Hepatocyte (in vitro differentiated cells): ENCODE measurements at places on chromosomes 7 and 10. TPM values are rescaled to one million over a fixed set of nuclear protein-coding genes. Genes with fewer than 3 reads are reported as not detected.

- peak; percentile 98 for DNase-seq
These were observed 24.3 kb downstream of the DDIT4 start for GRCh38 chr10:72297805-72298591.

RTKN2 gene
- total RNA-seq, result 5.3 and 6.6 TPM in 2 replicates

DNA sequence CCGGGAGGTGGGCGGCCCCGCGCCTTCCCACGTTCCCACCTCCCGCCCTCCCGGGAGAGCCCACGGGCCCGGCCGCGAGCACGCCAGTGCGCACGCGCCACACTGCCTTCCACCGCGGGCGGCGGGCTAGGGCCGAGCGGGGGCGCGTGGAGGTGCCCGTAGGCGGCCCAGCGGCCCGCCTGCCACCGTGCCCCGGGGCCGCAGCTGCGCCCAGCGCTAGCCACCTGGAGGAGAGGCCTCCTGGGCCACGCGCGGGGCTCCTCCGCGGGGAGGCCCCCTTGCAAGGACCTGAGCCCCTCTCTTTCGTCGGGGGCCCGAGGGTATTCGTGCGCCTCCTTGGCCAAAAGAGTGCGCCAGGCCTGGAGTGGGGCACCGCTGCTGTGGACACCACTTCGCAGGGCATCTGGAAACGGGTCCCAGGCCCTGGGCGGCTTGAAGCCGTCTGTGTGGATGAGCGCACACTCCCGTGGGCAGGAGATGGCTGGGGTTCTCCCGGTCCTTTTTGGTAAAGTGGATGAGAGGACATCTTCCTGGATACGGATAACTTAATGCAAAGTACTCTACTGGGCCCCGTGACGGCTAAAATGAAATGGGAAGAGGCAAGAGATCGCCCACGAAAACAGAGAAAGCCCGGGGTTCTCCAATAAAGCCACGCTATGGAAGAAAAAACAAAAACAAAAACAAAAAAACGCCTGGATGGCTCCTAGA lies 9.0 kb upstream of the EBF3 start:
- DNase-seq, result no peak

GRCh38 chr7:132709971-132710567 lies 133.8 kb upstream of the PLXNA4 start:
- peak; percentile 19 for DNase-seq

GRCh38 chr7:135748770-135749169 lies at the start of gene FAM180A:
FAM180A (minus strand) TSS chr7:135748813; CDS start chr7:135748580, 233 bp downstream.
- DNase-seq, result no peak

GRCh38 chr7:34982371-34983019 lies 54.8 kb downstream of the DPY19L1 start:
- DNase-seq, result no peak

- no peak for DNase-seq
These were observed 130.0 kb upstream of the TMEM72 start for GRCh38 chr10:44781131-44781530.

OPN1SW gene
- not detected in 2 replicates for total RNA-seq

DNA sequence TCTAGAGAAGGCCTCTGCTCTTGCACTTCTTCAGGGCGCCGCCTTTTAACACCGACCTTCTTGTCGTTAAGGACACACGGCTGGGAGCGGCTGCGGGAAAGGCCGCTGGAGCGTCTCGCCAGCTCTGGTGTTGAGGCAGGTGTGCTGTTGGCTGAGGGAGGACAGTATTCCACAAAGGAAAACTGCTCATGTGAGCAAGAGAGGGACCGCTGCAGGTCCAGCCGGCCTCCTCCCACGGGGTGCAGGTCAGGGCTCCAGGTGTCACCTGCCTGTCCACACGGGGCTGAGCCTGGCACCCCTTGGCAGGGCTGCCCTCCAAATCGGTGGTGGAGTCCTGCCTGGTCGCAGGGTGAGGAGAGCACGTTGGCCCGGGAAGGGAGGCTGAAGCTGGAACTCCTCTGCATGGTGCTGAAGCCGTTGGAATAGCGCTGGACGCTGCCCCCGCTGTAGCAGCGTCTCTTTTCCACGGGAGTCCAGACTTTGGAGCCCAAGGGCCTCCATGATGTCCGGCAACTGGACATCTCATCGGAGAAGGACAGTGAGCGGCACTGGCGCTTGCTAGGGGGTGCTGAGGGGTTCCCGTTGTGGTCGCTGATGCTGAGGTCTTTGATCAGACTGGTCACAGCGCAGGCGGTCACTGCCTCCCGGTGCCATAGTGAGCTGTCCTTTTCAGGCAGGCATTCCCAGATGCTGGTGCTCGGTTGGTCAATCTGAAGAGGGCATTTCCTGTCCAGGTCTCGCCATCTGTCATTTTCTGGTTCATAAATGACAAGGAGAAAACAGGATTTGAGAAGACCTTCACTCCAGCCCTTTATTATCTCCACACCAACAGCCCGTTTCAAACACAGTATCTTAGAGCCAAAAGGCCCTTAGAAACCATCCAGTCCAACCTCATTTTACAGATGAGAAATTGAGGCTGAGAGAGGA lies 62.3 kb downstream of the FAM53B start:
- DNase-seq, result no peak

DCLRE1C gene
- total RNA-seq, result 7.8 and 11.8 TPM in 2 replicates

DNA sequence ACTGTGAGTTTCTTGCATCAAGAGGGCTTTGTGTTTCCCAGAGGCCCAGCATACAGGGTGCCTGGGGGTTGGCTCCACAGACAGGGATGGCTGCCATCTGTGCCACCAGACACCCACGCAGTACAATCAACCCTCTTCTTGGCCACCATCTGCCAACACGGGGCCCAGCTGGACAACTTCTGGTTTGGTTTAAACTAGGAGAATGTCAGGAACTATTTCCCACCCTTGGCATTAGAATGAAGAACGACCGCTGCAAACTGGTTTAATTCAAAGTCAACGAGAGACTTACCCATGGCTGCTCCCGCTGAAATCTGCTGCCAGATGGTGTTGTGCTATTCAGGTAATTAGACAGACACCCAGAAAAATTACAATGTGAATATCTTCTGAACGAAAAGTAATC lies 27.8 kb downstream of the NMT2 start:
- DNase-seq, result no peak

- no peak for DNase-seq
These were observed 50.7 kb upstream of the KCNIP2 start for GRCh38 chr10:101894266-101894665.

DNA sequence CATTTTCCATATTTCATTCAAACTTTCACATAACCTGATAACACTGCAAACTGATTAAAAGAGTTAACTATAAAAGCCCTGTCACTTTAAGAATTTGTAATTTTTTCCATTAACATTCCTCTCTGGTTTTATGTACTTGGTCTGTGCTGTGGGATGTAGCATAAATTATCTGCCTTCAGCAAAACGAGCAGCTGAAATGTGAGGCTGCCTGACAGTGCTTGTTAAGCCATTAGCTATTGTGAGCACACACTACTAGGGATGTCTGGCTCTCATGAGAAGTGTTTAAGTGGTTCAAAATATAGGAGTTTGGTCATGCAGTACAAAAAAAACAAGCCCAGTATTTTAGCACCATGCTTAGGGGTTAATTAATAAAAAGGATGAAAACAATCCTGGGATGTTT lies 63.0 kb downstream of the HOXA1 start:
- no peak for DNase-seq

DNA sequence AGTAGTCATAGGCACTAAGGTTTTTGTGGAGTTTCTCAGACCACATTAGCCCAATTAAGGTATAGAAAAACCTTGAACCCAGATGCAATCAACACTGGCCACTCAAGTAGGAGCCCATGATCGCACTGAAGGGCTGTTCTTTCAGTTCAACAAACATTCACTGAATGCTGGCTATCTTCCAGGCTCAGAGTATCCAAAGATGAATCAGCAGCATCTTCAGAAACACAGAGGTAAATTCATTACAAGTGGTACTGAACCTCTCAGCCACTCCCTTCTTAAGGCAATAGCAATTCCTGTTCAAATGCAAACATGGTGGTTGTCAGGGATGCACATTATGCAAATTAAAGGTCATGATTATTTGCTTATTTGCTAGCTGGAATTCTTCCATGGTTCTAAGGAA lies 17.1 kb downstream of the KCNK18 start:
- DNase-seq, result no peak

DNA sequence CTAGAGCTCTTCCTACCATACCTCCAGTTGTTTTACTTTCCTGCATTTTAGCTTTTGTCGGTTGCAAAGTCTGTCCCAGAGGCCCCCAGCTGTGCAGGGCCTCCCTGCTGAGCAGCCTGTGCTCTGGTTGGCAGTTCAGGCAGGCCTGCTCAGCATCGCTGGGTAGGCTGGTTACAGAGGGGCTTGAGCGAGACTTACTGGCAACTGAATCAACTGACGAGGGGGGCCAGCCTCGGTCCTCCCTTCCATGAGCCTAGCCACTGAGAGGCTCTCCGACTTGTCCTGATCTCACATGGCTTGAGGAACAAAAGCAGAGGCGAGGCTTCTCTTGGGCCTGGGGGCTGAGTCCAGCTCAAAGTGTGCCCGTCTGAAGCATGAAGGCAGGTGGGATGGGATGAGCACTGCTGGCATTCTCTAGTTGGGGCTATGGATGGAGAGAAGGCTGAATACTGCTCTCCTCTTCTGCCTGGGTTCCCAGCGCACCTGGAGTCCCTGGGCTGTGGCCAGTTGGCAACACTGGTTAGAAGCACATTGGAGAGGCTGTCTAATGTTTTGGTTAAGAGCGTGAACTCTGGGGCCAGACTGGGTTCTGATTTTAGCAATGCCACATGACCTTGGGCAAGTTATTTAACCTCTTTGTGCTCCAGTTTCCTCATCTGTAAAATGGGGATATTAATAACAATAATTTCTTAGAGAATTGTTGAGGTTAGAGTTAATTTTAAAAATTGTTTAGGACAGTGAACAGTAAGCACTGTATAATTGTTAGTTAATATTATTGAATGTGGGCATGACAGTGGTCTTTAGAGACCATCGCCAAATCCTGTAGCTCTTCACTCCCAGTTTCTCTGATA lies 6.9 kb upstream of the SFRP5 start:
- no peak for DNase-seq
